Karpas-422 (cell line): ENCODE measurements at places on chromosomes 7 and 10.
A peak's percentile ranks its signal among the peaks of the same experiment; 100 is the strongest.

DNA sequence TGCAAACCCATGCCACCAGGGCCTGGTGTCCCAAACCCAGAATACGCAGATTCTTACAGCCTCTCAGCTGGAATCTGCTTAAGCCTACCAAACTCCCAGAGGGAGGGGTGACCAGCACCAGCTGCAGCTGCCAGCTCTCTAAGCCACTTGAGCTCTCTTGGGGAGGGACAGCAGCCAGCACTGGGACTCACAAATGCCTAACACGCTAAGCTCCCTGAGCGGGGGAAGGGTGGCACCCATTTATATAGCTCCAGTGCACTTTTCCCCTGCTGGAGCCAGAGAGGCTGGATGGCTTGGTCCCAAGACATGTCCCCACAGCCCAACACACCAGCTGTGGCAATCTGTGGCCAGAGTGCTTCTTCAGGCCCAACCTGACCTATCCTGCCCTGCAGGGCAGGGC is 326.8 kb upstream of the NRG3 start:
- no peak for DNase-seq

GRCh38 chr7:50149369-50149768 is 56.3 kb upstream of the ZPBP start:
- DNase-seq: no peak

GRCh38 chr7:69032848-69033247 is 565.4 kb upstream of the AUTS2 start:
- DNase-seq: no peak

DNA sequence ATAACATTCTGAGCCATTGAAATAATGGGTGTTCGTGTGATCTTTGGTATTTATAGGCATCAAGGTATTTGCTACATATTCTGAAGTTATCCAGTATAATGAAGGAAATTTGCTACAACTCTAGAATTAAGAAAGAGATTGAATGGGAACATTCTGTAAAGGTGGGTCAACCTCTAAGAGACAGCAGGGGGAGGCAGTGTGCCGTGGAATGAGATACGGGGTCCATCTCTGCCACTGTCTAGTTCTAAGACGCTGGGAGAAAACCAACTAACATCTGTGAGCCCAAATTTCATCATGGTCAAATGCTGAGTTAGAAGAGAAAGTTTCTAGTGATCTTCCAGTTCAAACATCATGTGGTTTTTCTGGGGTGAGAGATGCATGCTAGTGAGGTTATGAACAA is 368.9 kb downstream of the SORCS1 start:
- DNase-seq: peak; percentile 65

DNA sequence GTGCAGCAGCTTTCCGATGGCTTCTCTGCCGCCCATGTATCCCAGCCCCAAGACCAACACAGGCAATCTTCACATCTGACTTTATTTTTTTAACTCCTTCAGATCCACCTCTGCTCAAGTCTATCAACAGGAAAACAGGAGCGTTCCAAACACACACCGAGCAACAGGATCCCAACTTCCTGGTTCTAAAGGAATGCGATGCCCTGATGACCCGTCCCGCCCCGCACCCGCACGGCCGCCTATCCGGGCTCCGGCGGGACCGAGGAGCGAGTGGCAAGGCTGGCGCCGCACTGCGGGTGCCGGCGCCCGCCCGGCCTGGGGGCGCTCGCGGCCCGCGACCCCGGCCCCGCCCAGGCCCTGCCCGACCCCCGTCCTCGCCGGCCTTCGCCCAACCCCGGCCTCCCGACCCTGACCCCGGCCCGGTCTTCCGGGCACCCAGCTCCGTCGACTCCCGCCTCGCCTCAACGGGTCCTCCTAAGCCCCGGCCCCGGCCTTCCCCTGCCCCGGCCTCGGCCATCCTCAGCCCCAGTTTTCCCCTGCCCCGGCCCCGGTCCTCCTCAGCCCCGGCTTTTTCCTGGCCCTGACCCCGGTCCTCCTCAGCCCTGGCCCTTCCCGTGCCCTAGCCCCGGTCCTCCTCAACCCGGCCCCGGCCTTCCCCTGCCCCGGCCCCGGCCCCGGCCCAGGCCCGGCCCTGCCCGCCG is 730 bp downstream of the LARP4B start:
- peak; percentile 72 for DNase-seq

- no peak for DNase-seq
Measured at GRCh38 chr7:12716722-12717121, 29.3 kb downstream of the ARL4A start.

DNA sequence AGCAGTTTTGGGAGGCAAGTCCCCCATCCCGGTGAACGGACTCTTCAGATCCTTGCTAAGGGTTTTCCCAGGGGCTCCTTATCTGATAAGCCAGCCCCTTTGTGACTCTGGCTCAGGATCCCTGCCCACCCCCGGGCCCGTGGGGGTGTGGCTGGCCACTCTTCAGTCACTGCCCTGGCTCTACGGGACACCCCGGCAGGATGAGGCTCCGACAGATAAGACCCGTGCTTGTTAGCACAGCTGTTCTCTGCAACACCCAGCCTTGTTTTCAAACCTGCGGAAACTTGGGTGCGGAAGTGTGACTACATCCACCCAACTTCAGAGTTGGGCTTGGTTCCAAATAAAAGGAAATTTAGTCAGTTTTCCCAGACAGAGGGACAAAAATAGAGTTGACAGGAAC is 66.7 kb upstream of the PODXL start:
- no peak for DNase-seq

- DNase-seq: no peak
Measured at GRCh38 chr10:60846173-60846572, 67.9 kb downstream of the CDK1 start.

GRCh38 chr10:77532068-77532467 is 105.5 kb downstream of the KCNMA1 start:
- DNase-seq: no peak

GRCh38 chr7:155387066-155387620 is 70.8 kb upstream of the EN2 start:
- no peak for DNase-seq

DNA sequence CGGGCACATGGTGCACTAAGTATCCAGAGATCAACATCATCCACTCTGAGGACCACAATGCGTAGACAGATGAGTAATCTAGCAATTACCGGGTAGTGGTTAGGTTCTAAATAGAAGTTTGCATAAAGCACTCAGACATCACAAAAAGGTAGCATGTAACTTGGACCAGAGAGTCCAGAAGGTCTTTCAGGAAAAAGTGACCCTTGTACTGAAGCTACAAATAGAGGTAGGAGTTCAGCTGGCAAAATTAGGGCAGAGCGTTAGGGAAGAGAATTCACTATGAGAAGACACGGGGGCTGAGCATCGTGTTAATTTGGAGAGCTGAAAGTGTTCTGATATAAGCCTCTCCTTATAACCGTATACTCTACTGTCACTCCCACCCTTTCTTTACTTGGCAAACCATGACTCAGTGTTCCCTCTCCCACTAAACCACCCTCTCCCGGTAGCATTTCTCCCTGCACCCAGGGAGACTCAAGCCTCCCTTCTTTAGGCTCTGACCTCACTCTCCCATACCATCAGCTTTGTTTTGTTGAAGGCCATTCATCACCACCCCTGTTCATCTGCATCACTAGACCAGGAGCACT is 222.2 kb upstream of the FZD1 start:
- DNase-seq: no peak

DNA sequence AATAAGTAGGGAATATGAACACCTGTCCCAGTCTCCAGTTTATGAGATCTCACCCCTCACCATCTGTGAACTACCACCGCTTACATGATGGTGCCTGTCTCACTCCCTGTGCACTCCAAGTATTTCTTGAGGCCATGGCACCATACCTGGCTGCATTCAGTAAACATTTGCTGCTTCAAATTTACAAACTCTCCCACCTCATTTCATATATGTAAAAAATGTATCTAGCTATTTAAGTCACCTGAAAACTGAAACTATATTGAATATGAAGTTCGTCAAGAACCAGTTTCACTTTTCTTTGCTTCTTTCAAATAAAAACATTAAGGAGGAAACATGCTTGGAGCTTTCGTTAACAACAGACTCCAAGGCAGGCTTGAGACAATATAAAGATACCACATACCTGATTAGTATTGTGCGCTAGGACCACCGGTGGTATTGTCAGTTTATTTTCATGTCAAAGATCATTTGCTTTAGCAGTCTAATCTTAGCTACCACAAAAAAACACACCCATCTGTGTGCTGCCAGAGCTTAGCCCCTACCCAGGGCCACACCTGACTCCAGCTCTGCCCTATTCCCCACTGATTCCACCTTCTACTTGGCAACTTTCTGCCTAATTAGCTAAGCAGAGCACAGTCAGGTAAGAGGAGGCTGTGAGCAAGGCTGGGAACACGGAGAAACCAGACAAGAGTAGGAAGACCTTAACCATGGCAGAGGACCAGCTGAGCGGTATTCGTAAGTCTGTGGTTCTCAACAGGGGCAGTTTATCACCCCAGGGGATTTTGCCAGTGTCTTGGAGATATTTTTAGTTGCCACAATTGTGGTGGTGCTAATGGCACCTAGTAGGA is 92.0 kb downstream of the ZFAND4 start:
- no peak for DNase-seq

GRCh38 chr10:78925800-78926319 is 142.9 kb upstream of the ZMIZ1 start:
- no peak for DNase-seq

DNA sequence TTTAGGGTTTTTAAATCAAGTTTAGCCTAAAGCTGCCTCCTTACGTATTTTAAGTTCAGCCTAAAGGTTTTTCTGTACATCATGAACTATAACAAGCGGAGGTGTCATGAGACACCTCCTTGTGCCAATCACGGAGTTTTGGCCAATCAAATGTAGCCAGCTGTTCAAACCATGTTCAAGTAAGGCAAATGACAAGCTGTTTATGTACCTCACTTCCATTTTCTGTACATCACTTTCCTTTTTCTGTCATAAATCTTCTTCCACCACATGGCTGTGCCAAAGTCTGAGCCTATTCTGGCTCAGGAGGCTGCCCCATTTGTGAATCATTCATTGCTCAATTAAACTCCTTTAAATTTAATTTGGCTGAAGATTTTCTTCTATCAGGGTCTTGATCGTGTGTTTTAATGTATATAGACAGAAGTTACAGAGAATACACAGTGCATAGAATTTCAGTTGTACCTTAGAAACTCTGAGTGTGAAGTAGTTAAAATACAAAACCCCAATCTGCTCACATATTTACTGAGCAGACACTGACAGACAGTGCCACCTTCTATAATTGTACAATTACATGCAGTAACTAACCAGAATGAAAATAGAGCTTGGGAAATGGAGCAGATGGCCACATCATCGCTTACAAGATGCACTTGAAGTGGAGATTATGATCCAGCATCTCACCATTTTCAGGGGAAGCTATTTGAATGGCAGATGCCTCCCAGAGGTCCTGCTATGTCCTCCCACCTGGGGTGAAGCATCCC is 76.9 kb upstream of the LANCL2 start:
- peak; percentile 63 for DNase-seq

GRCh38 chr7:157500171-157500960 is 163.6 kb downstream of the DNAJB6 start:
- DNase-seq: no peak

DNA sequence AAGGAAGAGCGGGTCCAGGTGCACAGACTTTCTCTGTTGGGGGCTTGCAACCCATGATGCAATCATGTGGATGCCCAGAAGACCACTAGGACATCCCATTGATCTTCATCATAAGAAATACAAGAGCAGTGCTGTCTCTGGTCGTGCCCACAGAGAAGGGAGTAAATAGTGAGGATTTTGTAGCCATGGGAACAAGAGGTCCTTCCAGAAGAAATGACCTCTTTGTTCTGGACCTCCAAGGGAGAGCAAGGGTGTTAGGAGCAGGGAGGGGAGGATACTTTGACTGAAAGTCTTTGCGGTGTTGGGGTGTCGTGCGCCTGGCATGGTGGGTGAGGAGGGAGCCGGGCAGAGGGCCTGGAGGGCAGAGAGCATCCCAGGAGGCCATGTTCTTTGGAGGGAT is 55.0 kb upstream of the EN2 start:
- no peak for DNase-seq

- DNase-seq: no peak
Measured at GRCh38 chr10:62806251-62806650, 1.7 kb downstream of the ADO start.

DNA sequence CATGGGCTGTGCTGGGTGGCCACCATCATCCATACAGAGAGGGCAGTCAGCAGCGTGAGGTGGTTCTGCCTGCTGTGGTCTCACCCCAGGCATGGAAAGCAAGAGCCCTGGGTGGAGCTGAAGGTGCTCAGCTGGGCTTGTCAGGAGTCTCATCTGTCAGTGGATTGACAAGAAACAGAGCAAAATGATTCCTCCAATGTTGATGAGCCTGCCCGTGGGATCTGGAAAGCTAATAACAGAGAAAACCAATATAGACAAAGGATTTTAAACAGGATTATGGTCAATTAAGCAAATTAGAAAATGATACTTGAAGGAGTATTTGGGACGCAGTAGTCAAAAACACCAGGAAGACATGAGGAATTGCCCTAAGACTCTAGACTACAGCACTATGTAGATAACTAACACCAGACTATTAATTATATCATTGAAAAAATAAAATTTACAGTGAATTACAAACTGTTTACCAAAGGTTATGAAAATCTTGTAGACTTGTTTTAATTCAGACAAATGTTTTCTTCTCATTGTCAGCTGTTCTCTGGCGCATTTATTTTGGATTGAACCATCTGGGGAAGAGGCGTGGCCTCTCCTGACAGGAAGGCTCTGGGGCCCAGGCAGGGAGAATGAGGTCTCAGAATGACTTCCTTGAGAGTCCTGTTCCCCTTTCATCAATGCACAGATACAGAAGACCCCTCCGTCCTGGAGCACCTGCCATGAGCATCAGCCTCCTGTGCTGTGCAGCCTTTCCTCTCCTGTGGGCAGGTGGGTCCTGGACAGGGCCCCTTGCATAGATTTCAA is 211.2 kb upstream of the PRSS58 start:
- DNase-seq: no peak

DNA sequence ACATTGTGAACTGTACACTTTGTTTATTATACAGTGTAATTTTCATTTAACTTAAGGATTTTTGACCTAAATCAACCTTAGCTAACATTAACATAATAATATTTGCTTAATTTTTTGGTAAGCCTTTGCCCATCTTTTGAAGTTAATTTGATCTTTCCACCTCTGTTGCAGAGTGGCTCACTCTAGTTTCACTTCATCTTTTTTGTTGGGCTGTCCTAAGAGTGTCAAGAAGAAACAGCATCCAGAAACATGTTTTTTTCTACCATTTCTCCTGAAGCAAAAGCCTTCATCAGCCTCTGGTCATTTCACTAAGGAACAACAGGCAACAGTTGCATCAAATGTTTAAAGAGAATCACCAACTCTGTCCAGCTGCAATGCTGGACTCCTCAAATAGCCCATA is 824.7 kb downstream of the REEP3 start:
- DNase-seq: peak; percentile 53

GRCh38 chr7:117259615-117260014 is 63.2 kb downstream of the WNT2 start:
- DNase-seq: no peak

DNA sequence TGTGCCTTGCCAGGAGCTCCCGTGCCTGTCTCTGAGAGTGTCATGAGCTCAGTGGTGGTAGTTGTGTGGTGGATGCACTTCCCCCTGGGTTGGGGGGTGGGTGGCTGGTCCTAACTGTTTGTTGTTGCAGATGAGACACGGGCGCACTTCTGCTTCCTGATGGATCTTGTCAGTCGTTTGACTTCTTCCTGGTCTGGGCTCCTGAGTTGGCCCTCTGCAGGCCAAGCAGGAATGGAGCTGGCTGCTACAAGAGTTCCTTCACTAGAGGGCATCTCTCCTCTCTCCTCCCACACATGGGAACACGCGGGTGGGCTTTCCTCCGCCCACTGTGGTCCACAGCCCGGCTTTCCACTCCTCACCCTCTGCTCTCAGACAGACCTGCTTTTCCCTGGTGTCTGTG is 82.0 kb downstream of the BMS1 start:
- DNase-seq: no peak

- DNase-seq: no peak
Measured at GRCh38 chr7:21942955-21943354, 2.7 kb downstream of the CDCA7L start.

GRCh38 chr10:113022265-113022664 is 72.2 kb downstream of the TCF7L2 start:
- DNase-seq: no peak
